Fibroblast of lung (primary cell): ENCODE measurements at places on chromosomes 6 and 20. TPM values are rescaled to one million over a fixed set of nuclear protein-coding genes. Genes with fewer than 3 reads are reported as not detected.

Gene KIF25
- total RNA-seq, result 0.26 and 0.33 TPM in 2 replicates

Gene MCHR2
- total RNA-seq, result not detected in 2 replicates

Gene UNC93A
- not detected in 2 replicates for total RNA-seq

DNA sequence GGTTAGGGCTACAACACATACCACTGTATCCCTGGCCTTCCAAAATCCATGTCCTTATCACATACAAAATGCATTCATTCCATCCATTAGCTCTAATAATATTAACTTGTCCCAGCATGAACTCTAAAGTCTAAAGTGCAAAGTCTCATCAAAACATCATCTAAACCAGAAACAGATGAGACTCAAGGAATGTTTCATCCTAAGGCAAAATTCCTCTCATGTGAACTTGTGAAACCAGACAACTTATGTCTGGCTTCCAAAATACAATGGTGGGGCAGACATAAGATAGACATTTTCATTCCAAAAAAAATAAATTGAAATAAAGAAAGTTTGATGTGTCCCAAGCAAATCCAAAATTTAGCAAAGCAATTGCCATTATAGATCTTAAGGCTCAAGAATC lies 257.4 kb downstream of the HTR1B start:
- DNase-seq, result no peak
- no peaks in the 10 kb centered on the region for H3K4me1 ChIP-seq
- H3K27me3 ChIP-seq, result no peaks in the 10 kb centered on the region

GRCh38 chr6:159590835-159591234 lies 102.2 kb downstream of the SOD2 start:
- no peaks in the 10 kb centered on the region for H3K36me3 ChIP-seq
- no peak overlapping the region for H3K27ac ChIP-seq
- H3K27me3 ChIP-seq, result no peaks in the 10 kb centered on the region
- DNase-seq, result no peak
- no peak overlapping the region for H3K4me3 ChIP-seq
